ENCODE measurements at places on chromosomes 11 and 22.
A peak's percentile ranks its signal among the peaks of the same experiment; 100 is the strongest.

GRCh38 chr22:45242778-45243191, 2.1 kb upstream of the KIAA0930 start:
- no peak for DNase-seq

DNA sequence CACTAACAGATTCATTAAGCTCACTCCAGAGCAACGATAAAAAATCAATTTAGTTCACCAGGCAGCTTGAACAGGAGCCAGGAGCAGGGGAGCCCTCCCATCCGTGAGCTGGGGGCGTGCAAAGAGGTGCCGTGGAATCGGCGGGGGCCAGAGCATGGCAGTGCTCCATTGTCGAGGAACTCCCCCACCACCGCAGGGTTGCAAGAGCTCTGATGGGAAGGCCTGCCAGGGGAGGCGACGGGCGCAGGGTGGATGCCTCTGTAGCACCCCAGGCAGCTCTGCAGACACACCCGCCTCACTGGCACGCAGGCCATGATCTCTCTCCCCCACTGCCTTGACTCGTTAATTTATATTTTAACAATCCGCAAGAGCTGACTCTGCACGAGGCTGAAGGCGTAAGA, 433.2 kb downstream of the MIAT start:
- no peak for DNase-seq

- no peak for DNase-seq
Measured at GRCh38 chr11:79342686-79343085, 98.1 kb downstream of the TENM4 start.

GRCh38 chr11:3995307-3995706, 99.3 kb upstream of the RRM1 start:
- DNase-seq: no peak

DNA sequence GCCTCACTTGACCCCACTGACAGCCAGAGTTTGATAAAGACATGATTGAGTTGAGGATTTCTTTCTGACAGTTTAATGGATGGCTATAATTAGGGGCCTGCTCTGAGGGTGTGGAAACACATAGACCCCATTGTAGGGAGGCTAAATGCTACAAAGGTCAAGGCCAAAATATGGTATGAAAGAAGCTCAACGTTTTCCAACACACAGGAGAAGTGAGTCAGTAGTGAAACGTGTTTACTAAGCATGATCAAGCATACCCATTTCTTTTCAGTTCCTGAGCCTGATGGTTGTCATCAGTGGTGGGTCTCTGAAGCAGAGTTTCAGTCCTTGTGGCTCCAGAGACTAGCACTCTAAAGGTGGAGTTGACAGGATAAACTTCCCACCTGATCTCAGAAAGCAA, 69.7 kb downstream of the SNX19 start:
- DNase-seq: no peak

- DNase-seq: no peak
Measured at GRCh38 chr11:100759856-100760255, 72.8 kb downstream of the ARHGAP42 start.

GRCh38 chr11:26891501-26891900, 102.4 kb upstream of the FIBIN start:
- DNase-seq: no peak

DNA sequence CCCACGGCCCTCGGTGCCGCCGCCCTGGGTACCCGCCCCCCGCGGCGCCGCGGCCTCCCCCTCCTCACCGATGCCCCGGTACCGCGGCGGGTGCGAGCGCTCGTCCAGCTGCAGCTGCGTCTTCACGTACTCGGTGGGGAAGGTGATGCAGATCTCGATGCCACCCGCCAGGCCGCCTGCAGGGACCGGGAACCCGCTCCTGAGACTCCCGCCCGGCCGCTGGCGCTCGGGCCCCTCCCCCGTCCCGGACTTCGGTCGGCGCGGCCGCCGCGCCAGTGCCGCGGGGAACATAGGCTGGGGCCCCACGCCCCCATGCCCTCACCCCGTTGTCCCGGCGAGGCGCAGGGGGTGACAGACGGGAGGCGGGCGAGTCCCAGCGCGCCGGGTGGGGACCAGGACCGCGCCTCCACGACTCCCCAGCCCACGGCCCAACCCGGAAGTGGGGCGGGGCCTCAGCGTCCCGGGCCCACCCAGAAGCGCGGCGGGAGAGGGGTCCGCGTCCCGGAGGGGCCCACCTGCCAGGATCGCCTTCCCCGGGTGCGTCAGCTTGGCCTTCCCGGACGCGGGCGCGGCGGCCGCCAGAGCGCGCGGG, 375 bp downstream of the SLC25A1 start:
- no peak for DNase-seq

DNA sequence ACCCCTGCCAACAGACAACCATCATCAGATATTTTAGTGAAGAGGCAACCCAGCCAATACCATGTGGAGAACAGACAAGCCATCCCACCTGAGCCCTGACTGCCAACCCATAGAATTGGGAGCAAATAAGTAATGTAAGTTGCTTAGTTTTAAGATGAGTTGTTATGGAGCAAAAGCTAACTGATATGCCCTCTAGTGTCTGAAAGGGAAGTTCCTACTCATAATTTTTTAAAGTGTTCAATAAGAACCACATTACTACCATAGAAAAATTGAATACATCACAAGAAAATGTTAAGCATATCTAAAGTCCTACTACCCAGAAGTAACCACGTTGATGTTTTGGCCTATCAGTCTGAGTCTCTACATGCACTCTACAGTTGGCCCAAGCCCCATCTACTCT, 50.8 kb upstream of the SLC36A4 start:
- no peak for DNase-seq

DNA sequence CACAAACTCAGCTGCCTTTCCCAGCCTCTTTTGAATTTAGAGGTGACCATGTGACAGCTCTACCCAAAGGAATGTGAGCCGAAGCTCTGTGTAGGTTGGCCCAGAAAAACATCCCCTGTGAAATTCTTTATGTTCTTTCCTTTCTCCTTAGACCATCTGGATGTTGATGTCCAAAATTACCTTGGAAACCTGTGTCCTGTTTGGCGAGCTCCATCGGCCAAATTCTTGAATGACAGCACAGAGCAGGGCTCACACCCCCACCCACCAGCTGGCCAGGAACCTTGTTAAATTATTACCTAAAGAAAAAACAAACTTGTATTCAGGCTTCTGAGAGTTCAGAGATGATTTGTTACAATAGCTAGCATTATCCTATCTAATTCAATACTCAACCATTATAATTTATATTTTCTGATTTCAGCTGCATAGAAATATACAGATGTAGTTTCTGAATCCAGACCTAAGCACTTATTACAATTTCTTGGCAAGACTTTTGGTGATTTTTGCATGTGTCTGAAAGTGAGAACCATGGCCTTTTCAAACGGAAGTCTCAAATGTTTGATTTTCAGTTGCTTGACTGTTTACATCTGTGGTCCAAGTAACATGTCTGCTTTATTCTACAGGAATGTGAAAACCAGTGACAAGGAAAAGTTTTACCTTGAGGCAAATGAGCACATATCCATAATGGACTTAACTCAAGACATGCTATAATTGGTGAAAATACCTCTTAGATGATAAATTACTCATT, 554.2 kb downstream of the NTM start:
- peak; percentile 36 for DNase-seq

GRCh38 chr11:130247319-130247718, 67.4 kb downstream of the ZBTB44 start:
- no peak for DNase-seq

GRCh38 chr11:61121192-61121831, 19.0 kb downstream of the CD5 start:
- DNase-seq: no peak

- DNase-seq: no peak
Measured at GRCh38 chr11:70568035-70568813, 169.9 kb downstream of the CTTN start.

GRCh38 chr22:45183974-45184373, 20.2 kb downstream of the NUP50 start:
- no peak for DNase-seq

- peak; percentile 29 for DNase-seq
Measured at GRCh38 chr11:10930972-10931760, 73.3 kb upstream of the ZBED5 start.

- DNase-seq: no peak
Measured at GRCh38 chr22:23187211-23187610, 6.9 kb downstream of the BCR start.

DNA sequence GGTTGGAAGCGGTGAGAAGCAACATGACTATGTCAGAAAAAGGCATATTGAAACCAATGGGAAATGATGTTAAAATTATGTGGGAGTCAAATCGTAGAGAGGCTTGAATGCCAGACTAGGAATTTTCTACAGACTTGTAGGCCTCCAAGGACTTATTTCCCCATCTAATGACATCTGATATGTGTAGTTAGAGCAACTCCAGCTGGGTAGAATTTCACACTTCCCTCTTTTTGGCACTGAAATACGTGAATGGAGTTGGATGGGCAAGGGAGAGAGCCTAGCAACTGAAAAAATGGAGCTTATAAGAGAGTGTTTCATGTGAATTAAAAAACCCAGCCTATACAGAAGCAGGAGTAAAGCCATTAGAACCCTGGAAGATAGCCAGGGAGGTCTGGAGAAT, 304.2 kb downstream of the INSC start:
- DNase-seq: no peak

GRCh38 chr11:11293798-11294550, 59.1 kb downstream of the CSNK2A3 start:
- no peak for DNase-seq

DNA sequence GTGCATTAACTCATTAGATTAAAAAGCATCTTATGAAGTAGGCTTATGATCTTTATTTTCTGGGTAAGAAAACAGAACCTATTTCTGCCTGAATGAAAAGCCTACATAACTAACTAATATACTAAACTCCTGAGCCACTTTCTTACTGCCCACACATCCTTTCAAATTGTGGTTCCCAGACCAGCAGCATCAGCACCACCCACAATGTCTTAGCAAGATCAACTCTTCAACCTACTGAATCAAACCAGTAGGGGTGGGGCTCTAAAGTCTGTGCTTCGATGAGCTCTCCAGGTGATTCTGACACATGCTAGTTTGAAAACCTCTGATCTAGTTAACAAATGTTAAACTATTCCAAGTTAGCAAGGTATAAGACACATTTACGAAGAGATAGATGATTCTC, 462.4 kb downstream of the DLG2 start:
- no peak for DNase-seq

GRCh38 chr11:116857936-116858335, 20.5 kb upstream of the APOA1 start:
- DNase-seq: no peak

DNA sequence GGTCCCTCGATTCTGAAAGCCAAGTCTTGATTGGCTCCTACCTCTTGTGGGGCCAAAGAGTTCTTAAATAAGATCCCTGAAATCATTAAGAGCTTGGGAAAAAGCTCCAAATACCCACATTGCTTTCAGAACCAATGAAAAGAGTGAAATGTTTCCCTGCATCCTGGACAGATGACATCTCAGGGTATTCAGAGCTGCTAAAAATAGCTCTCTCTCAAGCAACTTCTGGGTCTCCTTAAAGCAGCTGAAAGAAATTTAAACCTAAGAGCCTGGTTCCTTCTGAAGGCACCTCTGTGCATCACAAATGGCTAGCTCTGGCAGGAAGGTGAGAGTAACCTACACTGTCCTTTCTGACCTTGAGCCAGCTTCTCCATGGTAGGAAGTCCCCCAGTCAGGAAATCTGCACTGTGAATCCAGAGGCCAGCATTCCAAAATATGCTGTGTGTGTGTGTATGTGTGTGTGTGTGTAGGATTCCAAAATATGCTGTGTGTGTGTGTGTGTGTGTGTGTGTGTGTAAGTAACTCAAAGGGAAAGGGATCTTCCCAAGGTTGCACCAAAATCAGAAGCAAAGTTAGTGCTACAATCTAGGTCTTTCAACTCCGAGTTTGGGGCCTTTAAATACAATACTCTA, 50.1 kb downstream of the RELT start:
- no peak for DNase-seq

DNA sequence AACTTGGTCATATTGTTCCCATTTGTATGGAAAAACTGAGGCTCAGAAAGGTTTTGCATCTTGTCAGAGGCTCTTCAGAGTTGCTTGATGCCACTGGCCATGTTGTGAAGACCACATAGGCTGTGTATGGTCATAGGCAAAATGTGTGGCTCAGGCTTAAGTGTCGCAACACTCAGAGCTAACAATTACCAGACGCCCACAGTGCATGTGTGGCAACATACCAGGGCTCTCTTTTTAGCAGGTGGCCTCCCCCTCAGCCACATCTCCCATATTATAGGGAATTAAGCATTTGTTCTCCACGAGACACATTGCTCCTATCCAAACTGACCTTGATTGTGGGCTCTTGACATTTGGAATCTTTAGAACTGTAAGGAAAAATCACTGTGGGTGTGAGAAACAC, 802.5 kb downstream of the DLG2 start:
- no peak for DNase-seq

- no peak for DNase-seq
Measured at GRCh38 chr22:24265734-24266133, 4.9 kb upstream of the SPECC1L start.

DNA sequence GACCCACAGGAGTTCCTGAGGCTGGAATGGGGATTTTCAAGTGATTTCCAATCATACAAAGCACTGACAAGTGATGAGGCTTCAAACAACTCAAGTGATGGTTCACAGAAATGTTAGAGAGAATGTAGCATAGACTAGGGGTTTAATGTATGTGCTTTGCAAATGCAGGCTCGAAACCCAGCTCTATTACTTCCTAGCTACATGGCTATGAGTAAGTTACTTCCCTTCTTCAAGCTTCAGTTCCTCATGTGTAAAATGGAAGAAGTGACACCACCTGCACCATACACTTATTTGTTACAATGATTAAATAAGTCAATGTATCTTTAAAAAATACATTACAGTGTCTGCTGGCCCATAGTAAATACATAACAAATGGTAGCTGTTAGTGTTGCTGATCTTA, 139.8 kb downstream of the CCDC81 start:
- DNase-seq: no peak

- DNase-seq: no peak
Measured at GRCh38 chr11:1624621-1625020, 2.7 kb upstream of the KRTAP5-4 start.

- DNase-seq: no peak
Measured at GRCh38 chr22:39179401-39179827, 26.9 kb upstream of the CBX7 start.

DNA sequence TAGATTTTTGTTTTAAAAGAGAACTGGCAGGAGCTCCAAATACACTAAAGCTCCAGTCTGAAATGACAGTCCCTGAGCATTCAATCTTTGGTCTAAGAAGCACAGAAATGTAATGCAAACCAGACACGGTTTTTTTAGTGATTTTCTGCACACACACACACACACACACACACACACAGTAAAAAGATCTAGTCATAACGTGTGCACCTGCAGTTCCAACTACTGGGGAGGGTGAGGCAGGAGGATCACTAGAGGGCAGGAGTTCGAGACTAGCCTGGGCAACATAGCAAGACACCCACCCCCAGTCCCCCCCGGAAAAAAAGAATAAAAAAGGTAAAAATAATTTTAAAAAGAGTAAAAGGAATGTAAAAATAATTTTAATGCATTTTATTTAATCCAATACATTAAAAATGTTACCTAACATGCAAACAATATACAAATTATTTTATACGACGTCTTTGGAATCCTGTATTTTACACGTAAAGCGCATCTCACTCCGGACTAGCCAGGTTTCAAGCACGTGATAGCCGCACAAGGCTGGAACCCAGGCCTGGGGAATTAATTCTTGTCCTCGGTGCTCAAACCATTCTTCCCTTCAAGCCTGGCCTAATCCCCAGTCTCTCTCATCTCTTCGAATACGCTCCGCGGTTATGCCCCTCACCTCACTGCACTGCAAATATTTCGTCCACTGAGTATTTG, 762 bp upstream of the TBC1D22A start:
- DNase-seq: no peak
